ENCODE measurements at places on chromosomes 2 and 18. TPM values are rescaled to one million over a fixed set of nuclear protein-coding genes. Genes with fewer than 3 reads are reported as not detected.

DNA sequence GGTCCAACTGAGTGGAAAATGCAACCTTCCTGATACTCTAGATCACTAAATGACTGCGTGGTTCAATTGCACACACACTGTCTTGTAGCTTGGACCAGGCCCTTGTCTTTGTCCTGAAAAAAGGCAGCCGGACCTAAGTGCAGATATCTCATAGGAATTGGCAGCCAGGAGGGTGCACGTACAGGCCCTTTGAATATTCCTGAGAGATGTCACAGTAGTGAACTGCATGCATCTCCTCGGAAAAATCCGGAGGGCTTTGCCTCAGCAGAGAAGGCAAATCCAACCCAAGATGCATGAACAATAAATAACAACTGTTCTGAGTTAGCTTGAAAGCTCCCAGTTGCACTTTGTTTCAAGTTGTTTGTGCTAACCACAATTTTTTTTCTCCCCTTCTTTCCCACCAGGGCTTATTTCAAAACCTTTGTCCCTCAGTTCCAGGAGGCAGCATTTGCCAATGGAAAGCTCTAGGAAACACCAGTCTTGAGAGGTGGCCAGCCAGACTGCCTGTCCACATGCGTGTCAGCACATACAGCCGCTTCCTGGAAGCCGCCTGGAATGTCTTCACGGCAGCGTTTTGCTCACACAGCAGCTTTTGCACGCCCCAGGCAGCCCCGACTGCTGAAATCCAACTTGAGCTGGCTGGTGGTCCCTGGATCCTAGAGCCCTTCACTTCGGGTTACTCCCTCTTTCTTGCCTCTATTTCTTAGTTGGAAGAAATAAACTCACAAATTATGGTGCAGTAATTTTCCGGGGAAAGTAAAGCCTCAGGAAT lies 54.4 kb upstream of the FOSL2 start:
- no peak overlapping the region for H3K27ac ChIP-seq
- H3K36me3 ChIP-seq = peaks cover 5% of the 10 kb centered on the region
- H3K27me3 ChIP-seq = no peaks in the 10 kb centered on the region
- peaks cover 5% of the 10 kb centered on the region for H3K4me1 ChIP-seq
- H3K4me3 ChIP-seq = no peak overlapping the region

GRCh38 chr18:63552581-63552980 lies 10.4 kb downstream of the SERPINB12 start:
- H3K27ac ChIP-seq = no peak overlapping the region
- peaks cover 27% of the 10 kb centered on the region for H3K27me3 ChIP-seq
- no peak for DNase-seq
- no peak overlapping the region for H3K4me3 ChIP-seq

DNA sequence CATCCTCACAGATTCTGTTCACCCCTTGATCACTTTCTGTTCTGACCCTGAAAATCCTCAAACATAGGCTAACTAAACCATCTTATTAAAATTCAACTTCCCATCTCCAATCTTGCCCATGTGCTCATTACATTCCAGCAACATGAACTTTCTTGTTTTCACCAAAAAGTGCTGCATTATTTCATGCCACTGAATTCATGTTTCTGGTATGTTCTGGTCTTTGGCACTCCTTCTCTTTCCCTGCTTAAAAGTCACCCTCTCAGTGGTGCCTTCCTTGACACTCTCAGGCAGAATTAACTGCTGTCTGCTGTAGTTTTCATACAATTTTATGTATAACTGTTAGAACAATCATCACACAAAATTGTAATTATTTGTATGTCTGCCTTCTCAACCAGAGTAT lies 247.7 kb upstream of the RBMS1 start:
- no peak overlapping the region for H3K4me3 ChIP-seq
- H3K27ac ChIP-seq = no peak overlapping the region

DNA sequence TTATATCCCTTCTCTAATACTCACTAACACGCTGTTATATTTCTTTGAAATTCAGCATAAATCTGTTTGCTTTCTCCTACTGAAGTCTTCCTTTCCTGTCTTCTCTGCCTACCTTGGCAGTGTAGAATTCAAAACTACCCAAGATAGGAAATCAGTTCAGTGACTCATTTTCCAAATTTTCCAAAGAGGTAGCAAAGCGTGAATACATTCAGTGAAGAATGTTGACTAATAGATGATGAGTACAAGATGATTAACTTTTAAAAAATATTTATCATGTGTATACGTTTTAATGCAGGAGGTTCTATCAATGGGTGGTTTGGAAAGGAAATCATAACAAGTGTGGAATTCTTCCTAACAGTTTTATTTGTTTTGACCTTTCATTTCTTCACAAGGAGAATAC lies 201.9 kb upstream of the SLC8A1 start:
- DNase-seq = no peak
- no peak overlapping the region for H3K4me3 ChIP-seq
- H3K27ac ChIP-seq = no peak overlapping the region

DNA sequence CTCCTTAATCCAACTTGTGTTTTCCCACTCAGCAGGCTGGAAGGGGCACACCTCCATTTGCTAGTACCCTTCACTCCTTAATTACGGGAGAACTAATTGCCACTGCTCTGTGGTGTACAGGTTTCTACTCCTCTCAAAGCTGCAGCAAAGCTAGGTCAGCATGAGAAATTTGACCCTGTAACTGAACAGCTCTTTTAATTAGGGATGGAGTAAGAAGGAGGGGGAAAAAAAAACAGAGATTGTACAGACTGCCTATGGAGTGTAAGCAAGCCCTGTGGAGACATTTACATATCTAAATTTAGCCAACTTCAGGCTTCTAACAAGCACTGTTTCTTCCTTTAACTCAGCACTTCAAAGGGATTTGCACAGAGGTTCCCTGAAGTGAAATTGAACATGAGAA lies 629.7 kb upstream of the SETBP1 start:
- H3K27me3 ChIP-seq = no peaks in the 10 kb centered on the region
- no peak for DNase-seq
- H3K36me3 ChIP-seq = no peaks in the 10 kb centered on the region
- H3K4me3 ChIP-seq = no peak overlapping the region
- H3K27ac ChIP-seq = no peak overlapping the region
- no peaks in the 10 kb centered on the region for H3K4me1 ChIP-seq

GRCh38 chr2:120938045-120938771 lies 202.5 kb downstream of the GLI2 start:
- no peak for DNase-seq
- peaks cover 2% of the 10 kb centered on the region for H3K27me3 ChIP-seq
- H3K36me3 ChIP-seq = no peaks in the 10 kb centered on the region

DNA sequence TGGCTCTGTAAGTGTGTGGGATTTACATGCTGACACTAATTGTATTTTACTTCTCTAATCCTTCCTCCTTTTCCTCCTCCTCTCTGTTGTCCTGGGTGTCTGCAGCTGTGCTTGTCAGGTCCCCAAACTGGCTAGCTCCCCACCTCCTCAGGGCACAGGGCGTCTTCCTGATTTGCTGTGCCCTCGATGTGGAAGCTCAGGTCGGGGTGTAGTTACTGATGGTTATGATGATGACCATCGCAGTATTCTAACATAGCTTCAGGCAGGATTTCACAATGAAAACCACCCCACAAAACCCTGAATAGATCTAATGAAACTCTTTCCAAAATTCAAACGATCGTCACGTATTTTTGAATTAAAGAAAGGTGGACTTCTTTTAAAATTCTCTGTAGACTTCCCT lies 428.4 kb downstream of the TGIF1 start:
- no peaks in the 10 kb centered on the region for H3K4me1 ChIP-seq
- H3K27me3 ChIP-seq = peaks cover 22% of the 10 kb centered on the region
- no peaks in the 10 kb centered on the region for H3K36me3 ChIP-seq
- H3K27ac ChIP-seq = no peak overlapping the region
- DNase-seq = no peak

- no peak for DNase-seq
- H3K27ac ChIP-seq = no peak overlapping the region
- H3K27me3 ChIP-seq = no peaks in the 10 kb centered on the region
- no peaks in the 10 kb centered on the region for H3K4me1 ChIP-seq
Observed at GRCh38 chr2:16817305-16818202, 151.9 kb upstream of the CYRIA start.

- no peak overlapping the region for H3K27ac ChIP-seq
- H3K36me3 ChIP-seq = peaks cover 14% of the 10 kb centered on the region
- no peak overlapping the region for H3K4me3 ChIP-seq
- H3K27me3 ChIP-seq = peaks cover 8% of the 10 kb centered on the region
- H3K4me1 ChIP-seq = peaks cover 10% of the 10 kb centered on the region
- peak; percentile 23 for DNase-seq
Observed at GRCh38 chr18:48902023-48902855, 48.5 kb downstream of the SMAD7 start.

- no peak overlapping the region for H3K27ac ChIP-seq
- no peak overlapping the region for H3K4me3 ChIP-seq
- no peaks in the 10 kb centered on the region for H3K27me3 ChIP-seq
- no peaks in the 10 kb centered on the region for H3K4me1 ChIP-seq
- no peak for DNase-seq
Observed at GRCh38 chr18:42157420-42157819, 202.4 kb downstream of the PIK3C3 start.

GRCh38 chr2:82391386-82391785 lies 2067.7 kb downstream of the SUCLG1 start:
- H3K27me3 ChIP-seq = no peaks in the 10 kb centered on the region
- no peak overlapping the region for H3K4me3 ChIP-seq
- no peak for DNase-seq
- H3K4me1 ChIP-seq = no peaks in the 10 kb centered on the region
- no peaks in the 10 kb centered on the region for H3K36me3 ChIP-seq
- H3K27ac ChIP-seq = no peak overlapping the region

GRCh38 chr2:16908656-16909055 lies 243.0 kb upstream of the CYRIA start:
- H3K27me3 ChIP-seq = no peaks in the 10 kb centered on the region
- H3K4me3 ChIP-seq = no peak overlapping the region

DNA sequence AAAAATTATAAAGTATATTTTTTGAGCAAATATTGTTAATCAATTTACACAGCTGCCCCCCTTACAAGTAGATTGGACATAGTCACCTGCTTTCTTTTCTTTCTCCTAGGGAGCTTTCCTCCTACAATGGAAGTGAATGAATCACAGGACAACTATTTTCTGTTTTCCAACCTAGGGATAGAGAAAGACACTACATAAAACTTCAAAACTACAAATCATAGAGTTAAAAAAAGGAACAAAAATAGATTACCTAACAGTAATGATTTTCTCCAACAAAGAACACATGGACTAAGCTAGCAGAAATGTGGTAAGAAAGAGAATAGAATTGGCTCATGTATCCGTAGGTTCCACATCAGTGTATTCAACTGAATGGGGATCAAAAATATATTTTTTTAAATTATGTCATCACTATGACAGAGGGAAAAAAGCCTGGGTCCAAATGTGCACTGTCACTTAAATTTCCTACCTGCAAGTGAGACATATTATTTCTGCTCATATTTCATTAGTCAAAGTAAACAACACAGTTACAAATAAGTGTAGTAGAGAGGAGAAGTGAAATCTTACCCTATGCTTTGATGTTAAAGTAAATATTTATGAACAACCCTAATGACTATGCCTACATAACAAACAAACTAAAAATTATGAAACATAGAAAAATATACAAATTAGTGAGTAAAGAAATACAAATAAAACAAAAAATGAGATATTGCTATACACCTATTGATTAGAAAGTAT lies 756.7 kb downstream of the SOCS6 start:
- no peaks in the 10 kb centered on the region for H3K36me3 ChIP-seq
- H3K4me1 ChIP-seq = no peaks in the 10 kb centered on the region
- no peaks in the 10 kb centered on the region for H3K27me3 ChIP-seq
- H3K4me3 ChIP-seq = no peak overlapping the region
- no peak for DNase-seq

DNA sequence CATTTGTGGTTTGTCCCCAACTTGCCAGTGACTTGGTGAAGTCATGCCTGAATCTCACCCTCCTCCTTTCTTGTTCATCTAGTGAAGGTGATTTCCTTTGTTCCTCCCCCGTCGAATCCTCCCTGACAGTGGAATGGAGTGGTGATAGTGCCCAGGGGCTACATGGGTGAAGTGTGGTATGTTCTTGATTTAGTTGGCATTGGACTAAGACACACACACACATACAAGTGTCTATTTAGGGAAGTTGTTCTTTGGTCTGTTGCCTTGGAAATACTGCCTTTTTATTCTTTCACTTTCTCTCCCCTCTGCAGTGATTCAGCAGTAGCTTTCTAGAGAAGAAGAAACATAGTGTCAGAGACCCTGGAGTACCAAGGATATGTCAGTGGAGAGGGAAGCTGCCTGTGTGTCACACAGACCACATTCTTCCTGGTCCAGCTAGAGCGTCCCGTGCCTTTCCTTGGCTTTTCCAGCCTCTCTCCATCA lies 10.9 kb downstream of the INPP4A start:
- H3K4me3 ChIP-seq = peak overlapping the region; percentile 79
- no peaks in the 10 kb centered on the region for H3K27me3 ChIP-seq
- peak overlapping the region; percentile 87 for H3K27ac ChIP-seq

DNA sequence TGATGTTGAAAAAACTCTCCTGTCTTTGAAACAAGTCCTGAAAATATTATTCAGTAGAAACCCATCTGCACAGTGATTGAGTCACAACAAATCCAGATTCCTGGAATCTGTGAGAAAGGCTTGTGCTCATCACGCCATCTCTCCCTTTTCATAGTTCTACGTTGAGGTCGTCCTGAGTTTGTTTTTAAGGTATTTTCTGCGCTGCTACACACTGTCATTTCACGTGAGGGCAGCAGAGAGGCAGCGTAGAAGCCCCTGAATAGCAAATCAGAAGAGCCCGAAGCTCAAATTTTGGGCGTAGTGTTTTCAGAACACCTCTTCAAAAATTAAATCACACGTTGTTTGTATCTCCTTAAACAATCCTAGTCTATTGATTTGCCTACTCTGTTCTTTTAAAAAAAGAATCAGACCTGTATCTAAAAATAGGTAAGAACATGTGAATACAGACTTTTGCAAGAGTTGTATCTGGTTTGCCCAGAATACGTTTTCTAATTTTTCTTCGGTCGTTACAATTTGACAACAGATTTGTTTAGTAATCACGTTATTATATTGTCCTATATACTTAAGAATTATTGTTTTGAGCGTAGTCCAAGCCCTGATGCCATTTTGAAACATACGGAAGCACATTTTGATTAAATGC lies 61.6 kb upstream of the SLC38A11 start:
- H3K27me3 ChIP-seq = no peaks in the 10 kb centered on the region
- no peak overlapping the region for H3K4me3 ChIP-seq
- H3K4me1 ChIP-seq = peaks cover 2% of the 10 kb centered on the region
- H3K36me3 ChIP-seq = no peaks in the 10 kb centered on the region

- no peaks in the 10 kb centered on the region for H3K36me3 ChIP-seq
- no peak overlapping the region for H3K4me3 ChIP-seq
- no peak for DNase-seq
- no peaks in the 10 kb centered on the region for H3K27me3 ChIP-seq
- H3K27ac ChIP-seq = no peak overlapping the region
- H3K4me1 ChIP-seq = no peaks in the 10 kb centered on the region
Observed at GRCh38 chr2:102606353-102606752, 13.0 kb upstream of the SLC9A2 start.

- H3K27ac ChIP-seq = no peak overlapping the region
- H3K27me3 ChIP-seq = no peaks in the 10 kb centered on the region
- H3K4me3 ChIP-seq = no peak overlapping the region
- peaks cover 33% of the 10 kb centered on the region for H3K4me1 ChIP-seq
- peaks cover 13% of the 10 kb centered on the region for H3K36me3 ChIP-seq
- DNase-seq = no peak
Observed at GRCh38 chr2:101821828-101822458, 124.4 kb downstream of the MAP4K4 start.

- H3K27me3 ChIP-seq = peaks cover 2% of the 10 kb centered on the region
- H3K27ac ChIP-seq = no peak overlapping the region
- no peak overlapping the region for H3K4me3 ChIP-seq
- no peak for DNase-seq
Observed at GRCh38 chr2:126914811-126915500, 16.3 kb downstream of the TEX51 start.

VAMP5 gene
- 70.8 TPM for total RNA-seq

ATP6V1C2 gene
- not detected for total RNA-seq

ACVR1 gene
- 16.1 TPM for total RNA-seq

TMSB10 gene
- total RNA-seq = 4,653 TPM

ATG9A gene
- total RNA-seq = 62.1 TPM

SRD5A2 gene
- not detected for total RNA-seq

LYG1 gene
- total RNA-seq = 2.4 TPM

GKN2 gene
- not detected for total RNA-seq

ZFAND2B gene
- total RNA-seq = 68.1 TPM

PPP1R1C gene
- not detected for total RNA-seq
